HuH-7 (cell line): ENCODE measurements at places on chromosomes 7 and 10.

- DNase-seq = no peak
These were observed 279.7 kb upstream of the PLPP4 start for GRCh38 chr10:120177330-120177729.

- no peak for DNase-seq
These were observed 57.1 kb upstream of the IGFBP3 start for GRCh38 chr7:45978010-45978681.

GRCh38 chr10:86371116-86371515, 4.5 kb upstream of the GRID1 start:
- no peak for DNase-seq

GRCh38 chr10:69660296-69660695, 30.2 kb downstream of the FAM241B start:
- no peak for DNase-seq

- no peak for DNase-seq
These were observed 827 bp upstream of the FASTK start for GRCh38 chr7:151081170-151082101.

GRCh38 chr10:35728341-35728740, 86.2 kb upstream of the FZD8 start:
- DNase-seq = no peak

DNA sequence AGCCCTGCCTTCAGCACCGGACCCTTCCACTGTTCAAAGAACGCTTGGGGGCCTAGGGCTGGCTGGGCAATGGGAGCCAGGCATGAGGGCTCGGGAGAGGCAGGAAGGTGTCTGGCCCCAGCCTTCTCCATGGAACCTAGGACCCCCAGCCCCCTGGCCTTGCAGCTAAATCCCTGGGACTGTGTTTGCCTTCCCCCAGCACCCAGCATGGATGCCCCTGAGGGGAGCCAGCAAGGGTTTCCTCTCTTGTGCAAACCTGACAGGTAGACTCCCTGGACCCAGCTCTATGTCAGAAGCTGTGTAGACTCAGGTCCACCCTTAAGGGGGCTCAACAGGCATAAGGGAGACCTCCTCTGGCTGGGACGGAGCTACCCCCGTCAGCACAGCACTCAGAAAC, 288.0 kb downstream of the GRID1 start:
- DNase-seq = no peak

- no peak for DNase-seq
These were observed 133.1 kb downstream of the SVIL start for GRCh38 chr10:29501692-29502091.

DNA sequence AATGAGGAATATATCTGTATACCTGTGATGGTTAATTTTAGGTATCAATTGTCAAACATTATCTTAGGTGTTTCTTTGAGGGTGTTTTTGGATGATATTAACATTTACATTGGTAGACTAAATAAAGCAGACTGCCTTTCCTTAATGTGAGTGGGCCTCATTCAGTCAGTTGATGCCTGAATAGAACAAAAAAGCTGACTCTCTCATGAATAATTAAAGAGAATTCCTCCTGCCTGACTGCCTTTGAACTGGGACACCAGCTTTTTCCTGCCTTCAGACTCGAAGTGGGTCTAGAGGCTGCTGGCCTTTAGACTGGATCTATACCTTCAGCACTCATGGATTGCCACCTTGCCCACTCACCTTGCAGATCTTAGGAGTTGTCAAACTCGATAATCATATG, 117.9 kb upstream of the TMEM168 start:
- DNase-seq = no peak

GRCh38 chr10:290026-290725, 154.9 kb downstream of the ZMYND11 start:
- no peak for DNase-seq

DNA sequence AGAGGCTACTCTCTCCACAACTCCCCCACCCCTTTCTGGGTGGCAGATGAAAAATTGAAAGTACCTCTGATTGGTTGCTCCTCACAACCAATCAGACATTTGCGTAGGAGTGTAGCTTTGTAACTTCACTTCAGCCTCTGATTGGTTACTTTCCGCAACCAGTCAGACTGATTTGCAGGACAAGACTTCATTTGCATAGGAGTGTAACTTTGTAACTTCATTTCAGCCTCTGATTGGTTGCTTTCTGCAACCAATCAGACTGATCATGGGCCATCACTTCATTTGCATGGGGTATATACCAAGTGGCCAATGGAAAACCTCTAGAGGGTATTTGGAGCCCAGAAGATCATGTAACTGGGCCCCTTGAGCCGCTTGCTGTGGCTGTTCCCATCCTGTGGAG, 25.6 kb downstream of the CDNF start:
- DNase-seq = no peak

DNA sequence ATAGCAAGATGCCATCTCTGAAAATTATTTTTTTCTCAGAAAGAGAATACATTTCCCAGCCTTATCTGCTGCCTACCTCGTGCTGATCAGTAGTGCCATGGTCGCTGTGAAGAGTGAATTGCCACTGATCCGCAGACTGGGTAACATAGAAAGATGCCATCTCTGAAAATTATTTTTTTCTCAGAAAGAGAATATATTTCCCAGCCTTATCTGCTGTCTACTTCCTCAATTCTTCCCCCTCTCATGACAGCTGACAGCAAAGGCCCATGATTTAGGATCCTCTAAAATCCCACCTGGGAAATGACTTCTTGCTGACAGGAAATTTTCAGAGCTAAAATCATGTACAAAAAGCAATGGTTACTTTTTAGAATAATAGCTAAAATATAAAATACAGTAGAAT, 92.5 kb upstream of the AHR start:
- no peak for DNase-seq

GRCh38 chr7:37820708-37821468, 27.5 kb upstream of the NME8 start:
- no peak for DNase-seq

GRCh38 chr10:9957351-9957750, 1060.3 kb upstream of the CELF2 start:
- no peak for DNase-seq

- DNase-seq = peak; percentile 23
These were observed 1.7 kb downstream of the SORCS3 start for GRCh38 chr10:104642658-104643302.

DNA sequence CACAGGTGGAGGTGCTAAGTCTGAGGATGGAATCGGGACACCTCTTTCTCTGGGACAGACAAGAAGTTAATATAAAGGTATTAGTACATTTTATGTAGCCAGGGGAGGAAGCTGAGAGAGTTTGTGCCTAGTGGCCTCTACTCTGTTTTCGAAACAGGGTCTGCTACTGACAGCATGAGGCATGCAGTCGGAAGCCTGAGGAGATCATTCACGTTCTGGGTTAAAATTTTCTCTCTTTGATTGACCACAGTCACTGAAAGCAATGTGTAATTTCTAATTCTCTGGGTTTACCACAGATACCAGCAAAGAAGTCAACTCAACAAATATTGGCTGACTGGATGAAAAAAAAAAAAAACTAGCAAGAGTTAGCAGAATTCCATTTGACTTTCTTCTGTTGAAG, 53.3 kb upstream of the KCTD7 start:
- no peak for DNase-seq

DNA sequence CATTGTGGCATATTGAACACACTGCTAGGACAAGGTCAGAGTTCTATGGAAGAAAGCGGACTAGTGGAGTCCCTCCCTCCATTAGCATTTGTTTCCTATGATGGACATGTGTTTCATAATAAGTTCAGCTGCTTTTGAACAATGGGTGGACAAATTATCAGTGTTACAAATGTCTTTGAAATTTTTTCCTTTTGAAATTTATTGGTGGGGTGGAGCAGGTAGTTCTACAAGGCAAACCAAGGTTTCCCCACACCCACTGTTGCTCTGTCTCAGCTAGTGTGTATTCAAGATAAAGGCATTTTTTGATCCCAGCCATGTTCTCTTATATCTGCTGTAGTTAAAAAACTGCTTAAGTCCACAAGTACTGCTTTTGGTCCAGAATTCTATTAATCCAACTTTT, 79.9 kb downstream of the MALSU1 start:
- DNase-seq = no peak

DNA sequence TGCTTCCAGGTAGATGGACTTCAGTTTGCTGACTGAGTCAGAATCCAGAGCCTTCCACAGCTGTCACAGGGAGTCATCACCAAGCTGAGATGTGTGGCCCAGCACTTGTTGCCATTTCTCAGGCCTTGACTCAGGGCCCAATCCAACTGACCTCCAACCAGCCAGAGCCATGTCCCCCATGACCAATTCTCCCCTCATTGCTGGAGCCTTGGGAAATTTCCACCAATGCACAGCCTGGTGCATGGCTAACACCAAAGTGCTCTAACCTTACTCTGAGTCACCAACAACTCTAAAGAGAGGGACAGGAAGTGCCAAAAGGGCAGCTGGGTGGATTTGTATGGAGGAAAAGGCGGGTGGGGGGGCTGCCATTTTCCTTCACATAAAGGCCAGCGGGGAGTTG, 13.4 kb upstream of the GLI3 start:
- DNase-seq = no peak

DNA sequence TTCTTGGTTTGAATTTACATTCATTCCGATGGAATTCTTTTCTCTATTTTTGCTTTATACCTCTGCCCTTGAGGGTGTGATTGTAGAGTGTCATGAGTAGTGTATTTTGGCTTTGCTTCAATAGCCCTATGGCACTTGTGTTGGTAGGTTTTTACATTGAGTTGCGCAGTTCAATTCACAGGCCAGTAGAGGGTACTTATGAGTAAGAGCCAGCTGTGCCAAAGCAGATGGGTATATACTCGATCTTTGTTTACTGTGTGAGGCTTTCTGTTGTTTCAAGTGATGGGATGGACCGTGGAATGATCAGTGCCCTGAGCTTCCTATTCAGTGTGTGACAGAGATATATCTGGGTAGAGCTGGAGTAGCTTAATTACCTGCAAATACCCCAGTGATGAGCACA, 4.3 kb upstream of the AKR1C3 start:
- no peak for DNase-seq

DNA sequence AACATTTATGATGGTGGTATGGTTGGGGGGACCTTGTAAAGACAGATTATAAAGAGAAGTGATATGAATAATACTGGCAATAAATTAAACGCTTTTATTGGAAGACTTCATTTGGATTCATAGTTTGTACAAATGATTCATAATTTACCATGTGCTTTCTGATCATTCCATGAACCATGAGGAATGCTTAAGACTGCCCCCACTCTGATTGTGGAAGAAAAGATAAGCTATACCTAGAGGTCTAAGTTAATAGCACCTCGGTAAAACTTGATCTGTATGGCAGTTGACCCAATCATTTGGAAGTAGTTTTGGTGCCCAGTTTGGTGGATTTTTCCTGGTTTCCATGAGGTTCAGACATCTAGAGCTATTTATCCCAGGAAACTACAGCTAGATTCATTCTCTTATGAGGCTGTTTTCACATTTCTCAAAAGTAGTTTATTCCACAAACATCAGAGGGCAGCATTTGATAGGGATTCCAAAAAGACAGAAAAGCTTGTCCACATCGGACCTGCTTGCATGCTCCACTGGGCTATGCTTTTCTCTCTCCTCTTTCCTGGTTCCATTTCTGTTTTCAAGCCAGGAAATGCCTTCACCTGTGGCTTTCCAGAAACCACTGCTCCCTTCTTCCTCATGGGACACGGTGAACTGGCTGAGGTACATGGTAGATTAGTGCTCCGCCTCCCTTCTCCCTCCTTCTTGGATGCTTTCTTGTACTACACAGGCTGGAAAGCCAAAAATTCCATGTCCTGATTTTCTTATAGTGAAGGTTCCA, 29.2 kb downstream of the TFAM start:
- peak; percentile 31 for DNase-seq

DNA sequence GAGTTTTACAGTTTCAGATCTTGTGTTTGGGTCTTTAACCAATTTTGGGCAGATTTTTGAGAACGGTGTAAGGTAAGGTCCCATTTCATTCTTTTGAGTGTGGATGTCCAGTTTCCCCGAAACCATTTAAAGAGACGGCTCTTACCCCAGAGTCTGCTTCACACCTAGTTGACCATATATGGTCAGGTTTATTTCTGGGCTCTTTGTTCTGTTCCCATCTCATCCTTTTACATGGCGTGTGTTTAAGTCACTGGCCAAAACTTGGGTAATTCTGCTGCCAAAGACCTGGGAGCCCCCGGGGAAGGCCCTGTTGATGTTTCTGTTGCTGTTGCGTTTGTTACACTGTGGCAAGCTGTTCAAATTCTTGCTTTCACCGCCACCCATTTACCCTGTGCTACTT, 120.1 kb downstream of the PTPRN2 start:
- no peak for DNase-seq

DNA sequence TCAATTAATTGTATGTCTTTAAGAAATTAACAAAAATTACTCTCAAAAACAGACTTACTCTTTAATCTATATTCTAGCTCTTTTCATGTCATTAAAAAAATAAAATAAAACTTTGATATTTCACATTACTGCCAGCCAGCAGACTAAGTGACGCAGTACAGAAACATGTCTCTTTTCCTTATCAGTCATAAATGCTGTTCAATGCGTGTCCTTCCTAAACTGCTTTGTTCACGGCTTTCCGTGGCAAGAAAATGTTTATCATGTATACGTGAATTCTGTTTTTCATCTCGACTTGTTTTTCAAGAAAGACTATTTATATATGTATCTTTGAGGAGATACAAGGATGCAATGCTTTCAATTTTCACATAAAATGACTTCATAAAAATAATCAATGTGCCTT, 182.4 kb downstream of the DOCK4 start:
- DNase-seq = no peak

- no peak for DNase-seq
These were observed 600 bp upstream of the DBNL start for GRCh38 chr7:44043902-44044301.

- no peak for DNase-seq
These were observed 1225.5 kb upstream of the CELF2 start for GRCh38 chr10:9792181-9792580.

GRCh38 chr10:107103174-107104025, 61.1 kb downstream of the SORCS1 start:
- no peak for DNase-seq

DNA sequence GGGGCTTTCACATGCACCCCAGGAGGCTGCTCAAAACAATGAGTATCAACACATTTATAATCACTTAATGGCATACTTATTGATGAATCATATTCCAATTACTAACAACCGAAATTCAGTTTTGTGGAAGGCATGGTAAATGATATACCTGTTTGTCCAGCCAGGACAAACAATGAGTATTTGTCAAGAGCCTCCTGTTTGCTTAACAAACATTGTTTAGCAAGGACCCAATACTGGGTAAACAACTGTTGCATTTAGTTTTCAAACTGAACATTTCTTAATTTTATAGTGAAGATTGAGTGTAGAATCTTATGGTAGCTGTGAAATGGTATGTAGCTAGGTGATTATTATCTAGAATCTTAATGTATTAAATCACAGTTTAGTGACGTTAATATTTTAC, 473.7 kb downstream of the ATRNL1 start:
- peak; percentile 27 for DNase-seq

- DNase-seq = no peak
These were observed 103.7 kb downstream of the NEUROD6 start for GRCh38 chr7:31236868-31237267.
